Glomerular endothelial cell (primary cell): ENCODE measurements at places on chromosomes 3 and 15.
A peak's percentile ranks its signal among the peaks of the same experiment; 100 is the strongest.

DNA sequence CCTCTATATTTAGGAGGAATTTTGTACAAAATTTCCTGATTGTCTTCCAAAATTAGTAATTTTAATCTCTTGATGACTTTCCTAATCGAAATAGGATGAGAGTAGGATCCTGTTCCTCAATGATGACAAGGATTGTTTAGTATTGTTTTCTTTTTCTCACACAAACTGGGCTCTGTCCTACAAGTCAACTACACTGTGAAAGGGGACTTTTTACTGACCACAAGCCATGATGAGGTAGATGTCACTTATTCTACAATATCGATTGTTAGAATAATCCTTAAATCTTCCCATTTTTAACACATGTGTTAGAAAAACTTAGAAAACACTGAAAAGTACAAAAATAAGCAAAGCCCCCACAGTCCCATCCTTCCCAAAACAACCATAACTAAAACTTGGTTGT is 35.8 kb upstream of the TSC22D2 start:
- DNase-seq, result no peak

- DNase-seq, result peak; percentile 98
These were observed 13.5 kb upstream of the ZFYVE19 start for GRCh38 chr15:40793216-40793989.

- no peak for DNase-seq
These were observed 140.8 kb downstream of the UNC13C start for GRCh38 chr15:54119051-54119450.

DNA sequence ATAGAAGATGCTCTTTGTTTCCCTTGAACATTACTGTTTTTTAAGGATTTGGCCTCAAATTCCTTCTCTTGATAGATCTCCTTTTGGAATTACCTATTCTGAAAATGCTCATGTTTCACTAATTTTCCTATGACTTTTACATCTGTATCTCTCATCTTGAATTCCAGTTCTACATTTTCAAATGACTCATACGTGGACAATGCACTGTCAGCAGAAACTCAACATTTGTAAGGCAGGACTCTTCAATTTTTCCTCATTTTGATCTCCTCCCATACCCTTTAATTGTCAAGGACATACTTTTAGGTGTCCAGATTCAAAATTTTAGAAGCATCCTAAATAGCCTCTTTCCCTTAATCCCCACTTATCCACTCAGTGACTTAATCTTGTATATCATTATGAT is 341.0 kb upstream of the RASGRP1 start:
- no peak for DNase-seq

- no peak for DNase-seq
These were observed 112.5 kb upstream of the NR2F2 start for GRCh38 chr15:96217983-96218382.

- no peak for DNase-seq
These were observed 36.1 kb upstream of the HRH1 start for GRCh38 chr3:11118181-11118682.

GRCh38 chr3:58048301-58048700 is 40.1 kb downstream of the FLNB start:
- peak; percentile 81 for DNase-seq

DNA sequence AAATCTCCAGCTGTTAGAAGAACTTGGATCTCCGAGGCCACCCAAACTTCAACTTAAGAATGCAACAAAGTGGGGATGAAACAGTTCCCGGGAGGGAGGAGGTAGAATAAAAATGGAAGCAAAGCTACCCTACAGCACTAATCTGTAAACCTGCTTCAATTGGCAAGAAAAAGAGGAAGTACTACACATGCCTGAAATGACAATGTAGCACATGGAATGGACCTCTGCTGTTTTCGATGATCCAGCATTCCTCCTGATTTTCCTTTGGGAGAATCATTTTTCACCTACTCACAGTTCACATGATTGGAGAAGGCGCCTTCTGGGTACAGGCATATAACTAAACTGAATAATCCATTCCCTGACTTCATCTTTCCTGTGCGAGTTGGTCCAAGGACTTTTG is 1081.5 kb downstream of the FHIT start:
- no peak for DNase-seq

GRCh38 chr15:89458440-89458839 is 37.9 kb downstream of the RHCG start:
- no peak for DNase-seq

- DNase-seq, result no peak
These were observed 237 bp upstream of the ZNF662 start for GRCh38 chr3:42905740-42906069.

DNA sequence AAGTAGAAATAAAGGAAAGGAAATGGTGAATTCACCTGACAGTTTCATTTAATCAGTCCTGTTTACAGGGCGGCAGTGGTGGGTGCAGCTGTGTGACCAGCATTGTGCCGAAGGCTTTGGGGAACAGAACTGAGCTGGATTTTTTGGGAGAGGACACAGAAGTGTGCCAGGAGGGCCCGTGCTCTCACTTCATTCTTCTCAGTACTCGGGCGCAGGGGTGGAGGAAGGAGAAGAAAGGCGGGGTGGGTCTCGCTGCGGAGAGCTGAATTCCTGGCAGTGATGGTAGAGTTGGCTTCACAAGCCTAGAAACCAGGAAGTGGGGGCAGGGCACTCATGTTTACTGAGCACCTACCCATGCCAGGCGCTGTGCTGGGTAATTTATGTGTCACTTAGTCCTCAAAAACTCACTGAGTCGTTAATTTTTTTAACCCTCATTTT is 64.6 kb downstream of the CRTC3 start:
- peak; percentile 33 for DNase-seq

DNA sequence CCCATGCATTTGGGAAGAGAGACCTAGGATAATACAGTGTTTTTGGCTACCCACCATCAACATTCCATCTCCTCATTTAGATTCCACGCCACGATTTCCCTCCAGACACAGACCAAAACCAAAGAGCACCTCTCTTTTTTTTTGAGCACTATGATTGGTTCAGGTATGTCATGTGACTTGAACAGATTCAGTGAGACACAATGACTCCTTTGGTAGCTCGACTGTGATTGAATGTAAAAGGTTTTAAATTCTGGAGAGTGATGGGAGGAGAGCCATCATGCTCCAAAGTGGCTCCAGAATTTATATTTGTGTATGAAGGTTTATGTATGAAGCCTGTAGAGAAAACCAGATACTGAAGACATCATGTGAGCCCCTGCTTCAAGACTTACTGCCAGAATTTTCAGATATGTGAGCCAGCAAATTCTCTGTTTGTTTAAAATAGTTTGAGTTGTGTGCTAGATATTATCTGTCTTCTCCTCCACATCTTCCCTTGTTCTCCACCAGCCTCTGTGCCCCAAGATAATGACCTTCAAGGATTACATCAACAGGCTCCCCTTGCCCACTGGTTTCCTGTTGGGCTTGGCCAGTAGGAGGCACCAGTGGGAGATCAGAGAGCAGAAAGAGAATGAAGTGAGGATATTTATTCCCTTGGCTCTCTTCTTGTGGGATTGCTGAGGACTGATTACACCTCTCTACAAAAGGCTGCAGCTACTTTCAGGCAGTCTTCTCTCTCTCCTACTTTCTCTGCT is 12.5 kb downstream of the MYD88 start:
- no peak for DNase-seq

DNA sequence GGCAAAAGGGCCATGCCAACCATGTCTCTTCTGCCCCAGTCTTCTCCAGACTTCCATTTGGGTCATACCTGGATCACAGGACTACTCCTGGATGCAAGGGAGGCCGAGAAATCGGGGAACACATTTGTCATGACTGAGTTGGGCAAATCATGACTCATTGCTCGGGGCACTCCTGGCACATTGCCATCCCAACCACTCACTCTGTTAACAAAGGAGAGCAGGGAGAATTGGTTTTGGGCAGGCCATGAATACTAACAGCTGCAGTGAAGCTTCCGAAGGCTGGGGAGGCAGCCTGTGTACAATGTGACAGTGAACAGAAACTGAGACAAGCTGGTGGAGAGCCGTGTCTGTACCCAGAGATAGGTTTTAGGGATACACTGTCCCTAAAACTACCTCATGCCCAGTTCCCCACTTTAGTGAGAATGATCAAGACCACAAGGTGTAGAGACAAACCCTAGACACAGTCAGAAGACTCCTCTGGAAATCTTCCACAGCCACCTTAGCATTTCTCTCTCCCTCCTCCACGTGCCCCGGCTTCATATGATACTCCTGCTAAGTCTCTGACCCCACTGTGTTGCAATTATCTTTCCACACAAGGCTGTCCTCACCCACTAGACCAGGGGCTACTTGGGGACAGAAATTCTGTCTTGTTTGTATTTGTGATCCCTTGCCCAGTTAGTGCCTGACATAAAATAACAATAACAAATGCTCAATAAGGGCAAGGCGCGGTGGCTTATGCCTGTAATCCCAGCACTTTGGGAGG is 10.5 kb upstream of the BUB1B start:
- DNase-seq, result no peak

GRCh38 chr3:171607452-171607851 is 147.2 kb upstream of the TNIK start:
- DNase-seq, result no peak

DNA sequence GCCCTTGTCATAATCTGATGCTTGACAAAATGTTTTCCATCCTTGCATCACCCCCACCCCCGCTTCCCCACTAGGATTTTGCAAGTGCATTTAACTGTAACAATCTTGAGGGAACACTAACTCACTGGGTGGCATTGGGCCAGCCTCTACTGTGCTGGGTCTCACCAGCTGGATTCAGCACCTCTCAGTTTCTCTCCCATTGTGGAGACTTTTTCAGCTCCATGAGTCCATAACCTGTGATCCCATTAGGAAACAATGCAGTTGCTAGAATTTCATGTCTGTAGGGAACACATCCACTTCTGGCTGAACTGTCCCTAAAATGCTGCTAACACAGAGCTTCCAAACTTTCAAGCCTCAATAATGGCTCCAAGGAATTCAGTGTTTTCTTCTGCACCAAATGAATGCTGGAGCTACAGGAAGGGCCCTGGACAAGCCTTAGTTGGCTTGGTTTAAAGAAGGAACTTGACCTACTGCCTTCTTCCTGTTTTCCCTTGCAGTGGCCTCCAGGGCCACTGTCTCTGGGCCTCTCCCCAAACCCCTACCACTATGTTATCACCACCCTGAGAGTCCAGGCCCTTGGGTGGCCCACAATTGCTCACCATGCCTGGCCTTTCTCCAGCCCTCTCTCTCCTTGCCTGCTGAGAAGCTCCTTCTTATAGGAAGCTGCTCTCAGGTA is 15.6 kb downstream of the CYP19A1 start:
- DNase-seq, result no peak

DNA sequence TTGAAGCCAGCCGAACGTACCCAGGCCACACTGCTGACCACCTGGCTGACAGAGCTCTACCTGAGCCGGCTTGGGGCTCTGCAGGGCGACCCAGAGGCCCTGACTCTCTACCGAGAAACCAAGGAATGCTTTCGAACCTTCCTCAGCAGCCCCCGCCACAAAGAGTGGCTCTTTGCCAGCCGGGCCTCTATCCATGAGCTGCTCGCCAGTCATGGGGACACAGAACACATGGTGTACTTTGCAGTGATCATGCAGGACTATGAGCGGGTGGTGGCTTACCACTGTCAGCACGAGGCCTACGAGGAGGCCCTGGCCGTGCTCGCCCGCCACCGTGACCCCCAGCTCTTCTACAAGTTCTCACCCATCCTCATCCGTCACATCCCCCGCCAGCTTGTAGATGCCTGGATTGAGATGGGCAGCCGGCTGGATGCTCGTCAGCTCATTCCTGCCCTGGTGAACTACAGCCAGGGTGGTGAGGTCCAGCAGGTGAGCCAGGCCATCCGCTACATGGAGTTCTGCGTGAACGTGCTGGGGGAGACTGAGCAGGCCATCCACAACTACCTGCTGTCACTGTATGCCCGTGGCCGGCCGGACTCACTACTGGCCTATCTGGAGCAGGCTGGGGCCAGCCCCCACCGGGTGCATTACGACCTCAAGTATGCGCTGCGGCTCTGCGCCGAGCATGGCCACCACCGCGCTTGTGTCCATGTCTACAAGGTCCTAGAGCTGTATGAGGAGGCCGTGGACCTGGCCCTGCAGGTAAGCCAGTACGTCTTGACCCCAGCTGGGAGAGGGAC is 6.2 kb downstream of the VPS18 start:
- DNase-seq, result no peak

GRCh38 chr15:59531066-59531675 is 80.4 kb upstream of the GCNT3 start:
- DNase-seq, result no peak

DNA sequence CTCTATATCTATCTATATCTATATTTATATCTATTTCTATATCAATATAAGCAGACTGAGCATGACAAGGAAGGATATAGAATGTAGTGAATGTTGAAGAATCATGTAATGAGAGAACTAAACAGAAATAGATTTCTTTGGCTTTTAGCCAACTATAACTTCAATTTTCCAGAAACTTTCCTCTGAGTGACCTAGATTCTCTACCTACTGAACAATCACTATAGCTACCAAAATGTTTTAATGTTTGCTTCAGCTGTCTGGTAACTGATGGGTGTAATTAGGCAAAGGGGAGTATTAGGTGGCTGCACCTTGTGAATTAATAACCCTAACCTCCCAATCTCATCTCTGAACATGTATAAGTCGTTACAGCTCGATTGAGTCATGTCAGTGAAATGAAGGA is 76.4 kb upstream of the ROBO1 start:
- peak; percentile 12 for DNase-seq

GRCh38 chr3:47113669-47114365 is 50.1 kb downstream of the SETD2 start:
- no peak for DNase-seq

GRCh38 chr15:57376696-57377477 is 582 bp downstream of the CGNL1 start:
- DNase-seq, result no peak

DNA sequence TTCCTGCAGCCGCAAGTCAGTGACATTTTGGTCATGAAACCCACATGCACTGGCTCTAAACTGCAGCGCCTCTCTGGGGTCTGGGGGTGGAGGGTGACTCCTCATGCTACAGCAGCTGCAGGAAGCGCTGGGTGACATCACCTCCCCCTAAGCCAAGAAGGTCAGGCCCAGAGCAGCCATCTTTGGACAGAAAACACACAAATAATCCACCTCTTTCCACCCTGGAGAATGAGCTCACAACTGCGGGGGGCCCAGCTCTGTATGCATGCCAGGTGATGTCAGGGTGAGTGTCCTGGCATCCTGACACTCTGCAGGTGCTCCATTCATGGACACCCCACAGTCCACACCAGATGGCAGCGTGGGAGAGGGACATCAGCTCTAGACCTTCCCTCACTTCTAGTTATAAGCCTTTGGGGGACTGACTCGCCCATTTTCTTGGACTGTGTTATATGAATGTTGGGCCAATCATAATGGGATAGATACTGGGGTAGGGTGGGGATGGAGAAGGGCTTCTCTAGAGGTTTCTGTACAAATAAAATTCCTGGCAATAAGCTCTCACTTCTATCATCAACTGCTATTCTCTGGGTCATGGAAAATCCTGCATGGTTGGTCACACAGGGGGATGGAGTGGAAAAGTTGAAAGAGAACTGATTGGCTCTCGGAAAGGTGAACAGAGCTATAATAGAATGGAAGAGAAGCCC is 70.7 kb upstream of the THBS1 start:
- no peak for DNase-seq
